DMS79 treated with DMSO at 0.1 percent for 48 hours (cell line): ENCODE measurements at places on chromosomes 4 and X.

- DNase-seq, result no peak
These were observed 182.9 kb downstream of the CFAP47 start for GRCh38 chrX:36102425-36102824.

DNA sequence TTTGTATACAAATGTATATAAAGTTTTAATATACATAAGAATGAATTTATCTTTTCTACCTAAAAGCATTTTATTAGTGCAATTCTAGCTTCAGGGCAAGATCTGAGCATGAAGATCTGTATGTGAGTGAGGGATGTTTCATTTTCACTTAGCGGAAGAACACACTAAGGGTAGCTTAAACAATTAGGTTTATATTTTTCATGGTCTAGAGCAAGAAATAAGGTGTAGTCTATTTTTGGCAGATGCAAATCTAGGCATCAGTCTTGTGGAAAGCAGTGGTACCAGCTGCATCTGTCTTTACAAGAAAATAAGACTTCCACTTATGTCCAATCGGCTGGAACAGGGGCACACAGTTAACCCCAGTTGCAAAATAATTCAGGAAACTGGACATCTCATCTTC, 433.3 kb downstream of the ADAM29 start:
- no peak for DNase-seq

GRCh38 chr4:38290366-38290765, 330.2 kb downstream of the PTTG2 start:
- DNase-seq, result no peak

- DNase-seq, result no peak
These were observed 2.0 kb downstream of the PRKX start for GRCh38 chrX:3711331-3711917.

GRCh38 chr4:59728496-59728895, 1471.6 kb upstream of the ADGRL3 start:
- no peak for DNase-seq

DNA sequence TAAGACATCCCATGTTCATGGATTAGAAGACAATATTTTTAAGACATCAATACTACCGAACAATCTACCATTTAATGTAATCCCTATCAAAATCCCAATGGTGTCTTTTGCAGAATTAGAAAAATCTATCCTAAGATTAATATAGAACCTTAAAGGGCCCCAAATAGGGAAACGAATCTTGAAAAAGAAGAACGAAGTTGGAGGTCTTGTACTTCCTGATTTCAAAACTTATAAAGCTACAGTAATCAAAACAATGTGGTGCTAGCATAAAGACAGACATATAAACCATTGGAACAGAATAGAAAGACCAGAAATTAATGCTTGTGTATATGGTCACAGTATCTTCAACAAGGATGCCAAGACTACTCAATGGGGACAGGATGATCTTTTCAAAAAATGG, 42.0 kb downstream of the CENPE start:
- no peak for DNase-seq

- DNase-seq, result no peak
These were observed 204.2 kb upstream of the PACRGL start for GRCh38 chr4:20496068-20496467.

DNA sequence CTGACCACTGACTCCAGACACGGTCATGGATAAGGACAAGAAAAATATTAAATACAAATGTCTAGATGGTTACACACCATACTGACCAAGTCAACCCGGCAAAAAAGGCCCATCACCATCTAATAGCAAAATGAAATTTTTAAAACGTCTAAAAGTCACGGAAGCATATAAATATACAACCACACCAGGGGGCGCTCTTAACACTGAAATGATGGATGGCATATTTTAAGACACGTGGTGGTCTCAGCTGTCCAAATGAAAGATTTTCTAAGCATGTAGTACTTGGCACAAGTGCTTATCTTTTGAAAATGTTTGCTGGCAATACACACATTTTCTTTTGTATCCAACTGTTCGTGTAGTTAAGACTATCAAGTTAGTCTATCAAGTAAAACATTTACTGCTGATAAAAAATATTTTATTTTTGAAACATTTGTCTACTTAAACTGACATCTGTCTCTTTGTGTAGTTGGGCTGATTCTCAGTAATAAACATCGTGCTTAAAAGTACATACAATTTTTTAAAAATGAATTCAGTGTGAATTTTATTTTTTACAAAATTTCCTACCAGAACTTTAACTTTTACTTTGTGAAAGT, 64.6 kb downstream of the COX7B2 start:
- DNase-seq, result no peak

- DNase-seq, result no peak
These were observed 552 bp downstream of the NKRF start for GRCh38 chrX:119605464-119606279.

DNA sequence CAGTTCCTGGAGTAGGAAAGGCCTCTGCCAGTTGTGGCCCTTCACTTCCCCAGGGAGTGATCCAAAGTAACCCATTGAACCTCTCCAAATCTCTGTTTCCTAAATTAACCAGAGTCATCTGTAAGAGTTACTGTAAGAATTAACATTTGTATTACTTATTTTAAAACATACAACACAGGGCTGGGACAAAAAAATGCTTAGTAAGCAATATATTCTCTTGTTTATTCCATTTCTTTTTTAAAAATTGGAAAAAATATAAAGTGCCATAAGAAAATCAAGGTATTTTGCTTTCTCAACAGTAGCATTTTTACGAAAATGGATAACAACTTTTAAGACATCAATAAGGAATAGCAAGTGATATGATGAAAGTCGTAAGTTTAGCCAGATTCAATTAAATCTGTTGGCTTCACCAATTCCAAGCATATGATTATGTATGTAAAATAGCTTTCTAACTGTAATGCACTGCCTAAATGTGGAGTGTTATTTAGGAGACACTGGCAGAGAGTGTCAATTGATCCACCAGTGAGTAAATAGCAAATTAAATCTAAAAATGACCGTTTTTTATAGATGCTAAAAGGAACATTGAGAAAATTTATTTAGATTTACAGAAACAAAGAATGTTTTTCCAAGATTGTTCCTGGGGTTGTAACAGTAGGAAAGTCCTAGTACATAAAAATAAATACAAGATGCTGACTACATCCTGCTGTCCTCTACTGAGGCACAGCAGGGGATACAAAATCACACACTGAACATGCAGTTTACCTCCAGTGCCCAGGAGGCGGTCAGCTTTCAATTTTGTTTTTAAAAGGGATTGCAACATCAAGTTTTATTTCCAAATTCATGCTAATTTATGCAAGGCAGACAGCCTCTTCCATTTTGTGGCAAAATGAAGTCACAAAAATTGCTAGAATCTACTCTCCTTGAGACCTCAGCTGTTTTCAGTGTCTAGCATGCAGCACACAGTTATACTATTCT, 53.7 kb downstream of the GPM6A start:
- DNase-seq, result no peak

DNA sequence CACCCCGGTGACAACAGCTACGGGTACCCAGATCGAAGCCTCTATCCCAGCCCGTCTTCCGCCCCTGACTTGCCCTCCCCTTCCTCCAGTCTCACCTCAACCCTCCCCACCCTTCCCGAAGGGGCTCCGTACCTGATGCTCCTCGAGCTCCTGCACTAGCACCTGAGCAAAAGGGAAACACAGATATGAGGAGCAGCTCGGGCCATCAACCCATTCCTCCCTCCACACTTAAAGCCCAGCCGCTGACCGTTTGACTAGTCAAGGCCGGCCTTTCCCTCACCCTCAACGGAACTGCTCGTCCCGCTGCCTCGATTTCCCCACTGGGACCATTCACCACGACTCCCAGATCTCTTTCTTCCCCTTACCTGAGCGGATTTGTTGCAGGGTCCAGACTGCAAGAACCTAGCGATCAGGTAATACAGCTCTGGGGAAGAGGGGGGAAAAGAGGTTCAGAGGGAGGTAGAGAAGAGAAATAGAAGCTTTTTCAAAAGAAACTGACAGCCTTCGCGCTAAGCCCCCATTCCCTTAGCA, 731 bp downstream of the BRWD3 start:
- peak; percentile 27 for DNase-seq

DNA sequence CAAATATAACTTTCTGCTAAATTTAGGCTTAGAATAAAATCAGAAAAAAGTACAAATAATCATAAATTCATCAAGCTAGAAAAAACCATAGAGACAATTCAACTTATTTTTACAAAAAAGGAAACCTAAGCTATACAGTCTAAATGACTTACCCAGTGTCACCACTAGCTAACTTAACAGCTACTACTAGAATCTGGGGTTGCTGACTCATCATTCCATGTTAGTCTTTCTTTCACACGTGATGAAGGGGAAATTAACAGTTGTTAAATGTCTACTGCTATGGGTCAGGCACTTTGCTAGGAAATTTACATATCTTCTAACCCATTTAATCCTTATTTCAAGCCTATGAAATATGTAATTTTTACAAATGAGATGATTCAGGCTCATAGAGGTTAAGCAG, 349.3 kb upstream of the GALNT7 start:
- DNase-seq, result no peak

DNA sequence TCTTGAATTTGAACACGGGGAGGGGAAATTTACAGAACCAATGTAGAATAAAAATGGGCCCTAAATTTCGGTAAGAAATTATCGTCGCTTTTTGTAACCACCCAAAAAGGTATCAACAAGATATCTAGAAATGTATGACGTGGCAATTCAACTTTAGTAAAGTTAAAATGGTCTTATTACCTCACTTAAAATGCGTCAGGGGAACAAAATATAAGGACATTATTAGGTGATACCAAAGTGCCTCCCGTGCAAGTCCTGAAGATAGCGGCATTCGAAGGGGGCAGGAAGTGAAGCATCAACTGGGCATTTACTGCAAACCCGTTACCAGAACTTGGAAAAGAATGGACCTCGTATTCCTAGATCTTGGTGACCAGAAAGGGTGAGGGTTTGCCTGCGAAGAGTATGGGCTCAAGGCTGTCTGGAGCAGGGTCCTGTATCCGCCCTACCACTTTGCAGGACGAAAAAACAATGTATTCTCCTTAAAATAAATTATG, 980 bp downstream of the AP1S2 start:
- no peak for DNase-seq

DNA sequence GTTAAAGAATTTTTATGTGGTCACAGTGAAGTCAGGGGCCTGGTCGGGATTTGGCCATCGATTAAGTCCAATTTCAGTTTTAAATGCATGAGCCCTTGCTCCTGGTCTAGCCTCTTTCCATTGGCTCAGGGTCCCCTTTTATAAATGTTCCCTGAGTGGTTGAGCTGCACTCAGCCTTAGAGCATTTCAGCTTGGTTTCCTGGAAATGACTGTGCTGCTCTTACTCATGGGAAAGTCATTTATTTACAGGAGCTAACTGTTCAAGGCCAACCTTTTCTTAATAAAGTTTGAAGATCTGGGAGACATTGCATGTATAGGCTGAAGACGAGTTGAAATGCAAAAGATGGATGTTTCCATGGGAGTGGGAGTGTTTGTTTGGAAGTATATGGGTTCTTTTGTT, 98.8 kb upstream of the CLNK start:
- no peak for DNase-seq

DNA sequence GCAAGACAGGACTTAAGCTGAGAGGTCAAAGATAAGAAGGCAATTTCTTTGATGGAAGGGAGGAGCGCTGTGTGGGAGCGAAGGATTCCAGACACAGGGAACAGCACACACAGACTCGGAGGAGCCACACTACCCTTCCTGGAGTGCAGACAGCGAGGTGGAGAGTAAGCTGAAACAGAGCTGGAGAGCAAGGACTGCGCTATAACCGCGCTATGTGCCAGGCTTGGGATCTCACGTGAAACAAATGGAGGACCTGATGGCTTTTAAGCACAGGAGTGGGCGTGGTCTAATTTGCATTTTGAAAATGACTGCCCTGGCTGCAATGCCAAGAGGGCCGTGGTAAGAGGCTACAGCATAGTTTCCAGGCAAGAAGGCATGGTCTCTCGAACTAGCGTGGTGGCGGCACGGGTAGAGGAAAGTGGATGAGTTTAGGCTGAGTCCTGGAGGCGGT, 113.9 kb upstream of the SORBS2 start:
- DNase-seq, result no peak

GRCh38 chr4:76007089-76007862, at the start of gene CXCL9:
Gene CXCL9, minus strand, starts transcription at chr4:76007509. Its CDS starts 60 bp downstream, at chr4:76007449.
- no peak for DNase-seq

GRCh38 chrX:135463937-135464336, 42.2 kb downstream of the SMIM10L2A start:
- no peak for DNase-seq

DNA sequence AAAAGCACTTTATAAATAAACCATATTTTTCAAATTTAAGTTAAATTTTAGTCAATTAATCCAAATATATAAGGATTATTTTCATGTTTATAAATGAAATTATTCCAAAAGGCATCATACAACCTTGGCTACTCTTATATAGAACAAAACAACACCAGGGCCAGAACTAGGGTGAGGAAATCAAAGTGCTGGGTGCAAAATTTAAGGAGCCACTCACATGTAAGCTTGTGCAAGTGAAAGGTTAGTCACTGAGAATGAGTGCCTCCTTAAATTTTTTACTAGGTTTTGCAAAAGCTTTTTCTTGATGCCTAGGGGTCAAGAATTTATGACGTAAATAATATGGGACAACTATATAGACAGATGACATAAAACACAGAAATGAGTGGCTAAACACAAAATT, 83.4 kb upstream of the COX18 start:
- DNase-seq, result no peak

GRCh38 chr4:151992332-151993154, 231.7 kb upstream of the GATB start:
- DNase-seq, result no peak

GRCh38 chr4:34766935-34767334, 1477.4 kb downstream of the ARAP2 start:
- no peak for DNase-seq

DNA sequence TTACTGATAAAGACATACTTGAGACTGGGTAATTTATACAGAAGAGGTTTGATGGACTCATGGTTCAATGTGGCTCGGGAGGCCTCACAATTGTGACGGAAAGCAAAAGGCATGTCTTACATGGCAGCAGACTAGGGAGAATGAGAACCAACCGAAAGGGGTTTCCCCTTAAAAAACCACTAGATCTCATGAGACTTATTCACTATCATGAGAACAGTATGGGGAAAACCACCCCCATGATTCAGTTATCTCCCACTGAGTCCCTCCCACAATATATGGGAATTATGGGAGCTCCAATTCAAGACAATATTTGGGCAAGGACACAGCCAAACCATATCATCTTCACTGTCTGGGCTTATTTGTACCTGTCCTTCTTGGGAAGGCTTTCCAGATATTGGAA, 22.8 kb upstream of the MUC7 start:
- DNase-seq, result no peak

GRCh38 chr4:958696-959337, 14.6 kb downstream of the DGKQ start:
- DNase-seq, result no peak

GRCh38 chrX:86002076-86002896, 45.1 kb downstream of the CHM start:
- no peak for DNase-seq

- no peak for DNase-seq
These were observed 64.6 kb downstream of the ZAR1 start for GRCh38 chr4:48554606-48555005.
